ENCODE measurements at places on chromosomes 16 and 17. TPM values are rescaled to one million over a fixed set of nuclear protein-coding genes. Genes with fewer than 3 reads are reported as not detected.

DNA sequence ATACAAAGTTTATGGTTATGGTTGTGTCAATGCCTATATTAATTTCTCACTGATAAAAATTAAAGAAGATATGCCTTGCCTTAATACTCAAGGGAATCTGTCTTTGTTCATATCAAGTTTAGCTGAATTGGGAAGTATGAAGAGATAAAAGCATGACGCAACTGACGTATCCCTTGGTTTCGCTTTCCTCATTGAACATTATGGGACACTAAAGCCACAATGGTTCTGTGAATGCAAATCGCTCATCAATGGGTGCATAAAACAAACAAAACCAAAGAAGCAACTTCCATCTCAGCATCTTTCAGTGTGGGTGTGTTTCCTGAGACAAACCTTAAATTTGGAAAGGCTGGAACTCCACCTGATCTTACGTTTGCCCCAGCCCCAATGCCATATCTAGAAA, 108.2 kb downstream of the NPIPB5 start:
- no peak for DNase-seq

- DNase-seq: no peak
Measured at GRCh38 chr16:90008708-90009145, 10.5 kb downstream of the DBNDD1 start.

GRCh38 chr17:12422651-12423050, 243.0 kb upstream of the MYOCD start:
- DNase-seq: no peak

- no peak for DNase-seq
Measured at GRCh38 chr17:27978689-27979175, 63.7 kb upstream of the NLK start.

The EPOP gene
- total RNA-seq: 10.0 TPM

DNA sequence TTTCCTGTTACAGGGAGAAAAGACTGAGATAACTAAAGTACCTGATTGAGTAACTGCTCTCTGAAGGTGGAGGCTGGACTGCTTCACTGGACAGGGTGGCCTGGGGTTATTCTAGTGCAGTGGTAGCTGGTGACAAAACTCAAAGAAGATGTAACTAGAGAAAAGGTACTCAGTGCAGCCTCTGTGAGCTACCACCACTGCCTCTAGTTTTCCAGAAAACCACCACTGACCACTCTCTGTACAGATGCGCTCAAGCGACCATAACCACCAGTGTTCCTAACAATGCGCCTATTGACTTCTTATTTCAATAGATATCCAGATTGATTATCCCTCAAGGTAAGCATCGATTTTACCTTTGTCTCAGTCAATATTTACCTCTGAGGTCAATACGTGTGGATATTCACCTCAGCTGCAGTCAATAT, 492.2 kb downstream of the WWOX start:
- no peak for DNase-seq

The KRT28 gene
- not detected for total RNA-seq

- DNase-seq: peak; percentile 67
Measured at GRCh38 chr17:39667945-39668924, at the start of gene PNMT. Gene PNMT (plus strand): TSS chr17:39668453. CDS start chr17:39668476, 23 bp downstream.

The PRR29 gene
- total RNA-seq: 3.7 TPM

- DNase-seq: no peak
Measured at GRCh38 chr17:4436381-4436780, 2.6 kb downstream of the SPNS3 start.

- no peak for DNase-seq
Measured at GRCh38 chr17:77640252-77640651, 318.3 kb upstream of the TNRC6C start.

The DERL2 gene
- total RNA-seq: 84.6 TPM

DNA sequence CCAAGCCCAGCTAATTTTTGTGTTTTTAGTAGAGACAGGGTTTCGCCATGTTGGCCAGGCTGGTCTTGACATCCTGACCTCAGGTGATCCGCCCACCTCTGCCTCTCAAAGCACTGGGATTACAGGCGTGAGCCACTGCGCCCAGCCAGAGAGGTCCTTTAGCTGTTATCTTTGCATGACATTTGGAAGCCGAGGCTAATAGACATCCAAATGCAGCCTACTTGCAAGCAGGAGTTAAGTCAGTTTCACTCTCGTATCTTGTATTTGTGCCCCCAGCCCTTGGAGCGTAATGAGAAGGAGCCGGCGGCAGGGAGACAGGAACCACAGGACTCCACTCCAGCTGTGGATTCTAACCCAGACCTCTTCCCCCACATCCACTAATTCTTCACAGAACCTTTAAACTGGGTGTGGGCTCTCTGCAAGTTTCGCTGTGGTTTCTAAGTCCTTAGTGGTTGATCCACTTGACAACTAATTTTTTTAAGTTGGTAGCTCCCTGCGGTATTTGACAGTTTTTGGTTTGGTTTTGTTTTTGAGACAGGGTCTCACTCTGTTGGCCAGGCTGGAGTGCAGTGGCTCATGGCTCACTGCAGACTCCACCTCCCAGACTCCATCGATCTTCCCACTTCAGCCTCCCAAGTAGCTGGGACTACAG, 3.1 kb upstream of the CYTH1 start:
- no peak for DNase-seq

DNA sequence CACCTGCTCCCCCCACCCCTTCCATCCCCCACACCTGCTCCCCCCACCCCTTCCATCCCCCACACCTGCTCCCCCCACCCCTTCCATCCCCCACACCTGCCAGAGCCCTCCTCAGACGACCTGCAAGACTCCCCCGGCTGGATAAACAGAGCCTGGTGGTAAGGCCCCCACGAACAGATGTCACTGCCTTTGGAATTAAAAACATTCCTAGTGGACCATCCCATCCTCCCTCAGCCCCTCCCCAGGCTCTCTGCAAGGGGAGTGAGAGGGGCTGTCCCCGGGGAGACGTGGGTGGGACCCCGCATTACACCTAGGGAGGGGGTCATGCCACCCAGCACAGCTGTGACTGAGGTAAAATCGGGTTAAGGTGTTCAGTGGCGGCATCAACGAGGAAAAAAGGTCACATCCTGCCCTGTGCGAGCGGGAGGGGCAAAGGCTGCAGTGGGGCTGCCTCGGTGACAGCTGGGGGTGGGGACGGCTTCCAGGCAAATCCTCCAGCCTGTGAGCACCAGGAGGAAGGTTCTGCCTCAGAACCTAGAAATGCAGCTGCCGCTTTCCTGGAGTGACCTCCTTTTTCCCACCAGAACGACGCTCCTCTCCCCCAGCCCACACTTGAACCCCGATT, 38.7 kb downstream of the TIMM22 start:
- DNase-seq: no peak

The MKS1 gene
- total RNA-seq: 44.3 TPM

The SLC38A8 gene
- total RNA-seq: 0.80 TPM

The NT5C3B gene
- 105 TPM for total RNA-seq

Data from progenitor cell of endocrine pancreas (in vitro differentiated cells).